Tibial nerve (tissue), 4 donors: ENCODE measurements at places on chromosomes 7 and 10.

DNA sequence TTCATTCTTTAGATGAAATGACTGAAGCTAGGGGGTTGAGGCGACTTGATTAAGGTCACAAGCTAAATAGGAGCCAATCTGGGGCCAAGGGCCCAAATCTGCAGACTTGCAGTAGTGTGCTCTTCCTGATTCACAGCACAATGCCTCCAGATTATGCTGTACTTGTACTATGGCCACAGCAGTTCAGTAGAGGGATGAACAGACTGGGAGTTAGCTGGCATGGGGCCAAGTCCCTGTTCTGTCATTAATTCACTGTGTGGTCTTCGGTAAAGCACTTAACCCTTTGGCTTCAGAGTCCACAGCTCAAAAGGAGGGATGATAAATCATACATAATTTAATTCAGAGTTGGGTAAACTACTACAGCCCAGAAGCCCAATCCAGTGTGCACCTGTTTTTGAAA lies 196.8 kb downstream of the XPNPEP1 start:
- H3K27ac ChIP-seq, result peak overlapping the region; percentile 51
- no peak for DNase-seq

DNA sequence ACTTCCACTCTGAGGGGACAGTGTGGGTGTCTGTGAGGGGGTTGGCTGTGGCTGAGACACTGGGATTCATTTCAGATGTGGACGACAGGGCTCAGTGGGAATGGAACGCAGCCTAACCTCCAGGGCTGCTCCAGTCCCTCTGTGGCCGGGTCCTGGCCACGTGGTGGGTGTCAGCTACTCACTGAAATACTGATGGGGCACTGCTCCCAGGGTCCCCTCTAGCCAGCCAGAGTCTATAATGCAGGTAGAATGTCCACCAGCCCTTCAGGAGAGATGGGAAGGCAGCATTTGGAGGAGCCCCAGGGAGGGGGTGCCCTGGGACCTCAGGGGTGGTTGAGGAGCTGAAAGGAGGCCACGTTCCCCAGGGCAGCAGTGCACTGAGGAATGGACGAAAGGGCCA lies 87.2 kb upstream of the LANCL2 start:
- H3K27ac ChIP-seq, result no peak overlapping the region
- no peaks in the 10 kb centered on the region for H3K27me3 ChIP-seq
- H3K4me1 ChIP-seq, result no peaks in the 10 kb centered on the region
- no peak overlapping the region for H3K4me3 ChIP-seq
- DNase-seq, result no peak

DNA sequence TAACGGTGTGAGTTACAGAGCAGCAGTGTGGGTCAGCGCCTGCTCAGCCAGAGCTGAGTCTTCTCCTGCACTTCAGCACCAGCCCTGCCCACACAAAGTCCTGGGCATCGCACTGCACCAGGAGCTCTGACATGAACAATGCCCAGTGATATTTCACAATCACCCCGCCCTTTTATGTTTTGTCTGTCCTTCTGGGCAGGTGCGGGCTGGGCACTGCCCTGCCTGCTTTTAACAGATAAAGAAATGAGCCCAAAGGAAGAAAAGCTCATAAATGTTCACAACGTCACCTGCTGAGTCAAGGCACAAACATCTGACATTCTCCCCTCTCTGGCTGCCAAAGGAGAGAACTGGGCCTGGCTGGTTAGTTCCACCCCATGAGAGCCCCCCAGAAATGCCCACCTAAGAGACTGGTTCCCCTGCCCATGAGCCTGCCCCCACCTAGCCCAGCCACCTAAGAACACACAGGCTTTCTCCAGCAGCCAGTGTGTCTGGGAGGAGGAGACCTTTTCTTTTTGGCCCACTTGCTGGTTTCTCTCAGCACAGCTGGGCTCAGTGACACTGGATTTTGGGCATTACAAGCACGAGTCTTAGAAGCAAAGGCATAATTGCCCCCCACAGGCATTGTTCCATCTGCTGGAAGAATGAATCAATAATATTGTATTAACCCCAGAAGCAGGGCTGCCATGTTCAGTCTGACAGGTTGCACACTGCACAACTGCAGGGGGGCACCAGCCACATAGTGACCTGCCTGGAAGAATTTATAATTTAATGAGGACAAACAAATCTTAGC lies 22.3 kb downstream of the CALML3 start:
- H3K4me1 ChIP-seq, result peaks cover 33% of the 10 kb centered on the region
- peak overlapping the region; percentile 78 for H3K27ac ChIP-seq
- DNase-seq, result peak; percentile 10
- H3K27me3 ChIP-seq, result no peaks in the 10 kb centered on the region

DNA sequence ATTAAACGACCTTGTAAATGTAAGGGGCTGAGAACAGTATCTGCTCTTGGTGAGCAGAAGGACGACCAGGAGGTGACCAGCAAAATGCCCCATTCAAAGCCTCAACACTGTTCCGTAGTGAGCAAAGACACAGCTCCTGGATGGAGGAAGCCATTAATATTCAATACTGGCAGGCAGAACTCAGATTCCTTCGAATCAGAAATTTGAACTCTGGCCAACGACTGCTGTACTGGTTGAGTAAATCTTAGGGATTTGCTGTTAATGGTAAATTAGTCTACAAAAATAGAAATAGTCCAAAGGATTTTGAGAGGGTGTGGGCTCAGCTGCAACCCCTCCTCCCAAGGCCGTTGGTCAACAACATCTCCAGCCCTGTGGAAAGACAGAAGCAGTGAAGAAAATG lies 130.5 kb upstream of the PFKP start:
- H3K36me3 ChIP-seq, result no peaks in the 10 kb centered on the region
- DNase-seq, result no peak
- no peaks in the 10 kb centered on the region for H3K27me3 ChIP-seq
- H3K27ac ChIP-seq, result no peak overlapping the region

DNA sequence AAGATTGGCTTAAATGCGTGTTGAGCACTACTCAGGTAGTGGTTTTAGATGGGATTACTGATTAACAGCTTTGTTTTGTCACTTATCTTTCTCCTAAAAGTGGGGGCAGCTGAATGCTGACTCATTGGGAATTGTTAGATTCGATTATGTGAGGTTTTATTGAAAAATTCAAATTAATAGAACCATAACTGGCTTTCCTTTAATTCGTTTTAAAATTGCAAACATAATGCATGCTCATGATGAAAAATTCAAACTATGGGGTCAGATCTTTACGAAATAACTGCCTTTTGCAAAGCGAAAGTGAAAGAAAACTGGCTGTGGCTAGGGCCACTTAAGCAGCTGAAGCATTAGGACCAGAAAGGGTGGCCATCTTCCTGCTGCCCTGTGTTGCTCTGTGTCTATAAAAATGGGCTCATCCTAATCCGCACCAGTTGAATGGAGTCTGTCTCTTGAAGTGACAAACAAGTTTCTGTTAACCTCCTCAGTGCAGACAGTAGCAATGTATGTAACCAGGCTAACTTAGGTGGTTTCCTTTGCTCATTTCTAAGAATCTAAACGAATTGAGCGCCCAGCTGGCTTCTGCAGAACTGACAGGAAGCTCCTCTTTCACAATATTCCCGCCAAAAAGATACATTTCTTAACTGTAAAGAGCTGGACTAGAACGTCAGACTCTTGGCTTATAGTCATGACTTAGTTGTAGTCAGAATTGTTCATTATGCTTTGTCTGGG lies 27.8 kb downstream of the DENND10 start:
- no peak for DNase-seq
- H3K4me1 ChIP-seq, result peaks cover 12% of the 10 kb centered on the region
- peak overlapping the region; percentile 11 for H3K27ac ChIP-seq
- H3K4me3 ChIP-seq, result peak overlapping the region; percentile 36
- peaks cover 64% of the 10 kb centered on the region for H3K36me3 ChIP-seq

GRCh38 chr10:127997937-127998336 lies 91.0 kb downstream of the PTPRE start:
- peak overlapping the region; percentile 85 for H3K27ac ChIP-seq
- no peaks in the 10 kb centered on the region for H3K27me3 ChIP-seq
- H3K4me3 ChIP-seq, result no peak overlapping the region
- no peaks in the 10 kb centered on the region for H3K36me3 ChIP-seq
- H3K4me1 ChIP-seq, result no peaks in the 10 kb centered on the region
- DNase-seq, result no peak

DNA sequence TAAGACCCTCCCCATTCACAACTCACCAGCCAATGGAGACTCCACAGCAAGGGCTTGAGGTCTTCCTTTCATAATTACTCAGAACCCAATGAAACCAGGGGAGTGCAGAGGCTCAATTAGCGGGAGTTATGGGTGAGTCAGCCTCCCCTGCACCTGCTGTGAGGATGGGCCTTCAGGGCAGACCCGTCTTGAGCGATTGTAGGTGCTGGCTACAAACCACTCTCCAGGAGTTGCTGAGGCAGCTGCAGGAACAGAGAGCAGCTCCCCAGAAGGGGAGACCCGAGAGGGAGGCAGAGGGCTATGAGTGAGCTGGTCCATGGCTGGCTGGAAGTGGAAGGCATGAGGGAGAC lies 58.5 kb upstream of the SORCS3 start:
- no peak for DNase-seq
- no peak overlapping the region for H3K27ac ChIP-seq
- no peaks in the 10 kb centered on the region for H3K36me3 ChIP-seq
- H3K4me1 ChIP-seq, result peaks cover 10% of the 10 kb centered on the region
- H3K4me3 ChIP-seq, result no peak overlapping the region
- no peaks in the 10 kb centered on the region for H3K27me3 ChIP-seq

- H3K27ac ChIP-seq, result peak overlapping the region; percentile 65
- DNase-seq, result no peak
- no peaks in the 10 kb centered on the region for H3K36me3 ChIP-seq
- peaks cover 22% of the 10 kb centered on the region for H3K4me1 ChIP-seq
- H3K4me3 ChIP-seq, result peak overlapping the region; percentile 0
These were observed 3.5 kb downstream of the AQP1 start for GRCh38 chr7:30915005-30915601.

DNA sequence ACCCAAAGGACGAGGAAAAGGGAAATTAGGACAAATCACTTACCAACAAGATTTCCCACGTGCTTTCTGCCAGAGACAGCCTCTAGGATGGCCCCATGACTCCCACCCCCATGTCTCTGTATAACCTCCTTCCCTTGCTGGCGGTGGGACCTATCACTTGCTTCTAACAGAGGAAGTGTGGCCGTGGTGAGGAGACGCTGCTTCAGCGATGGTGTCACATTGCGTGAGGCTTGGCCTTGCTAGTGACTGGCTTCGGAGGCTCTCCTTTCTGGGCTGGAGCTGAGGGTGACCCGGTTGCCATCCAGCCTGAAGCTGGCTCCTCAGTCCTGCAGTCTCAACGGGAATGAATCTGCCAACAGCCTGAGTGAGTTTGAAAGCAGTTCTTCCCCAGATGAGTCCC lies 123.7 kb downstream of the ANLN start:
- no peak overlapping the region for H3K4me3 ChIP-seq
- no peaks in the 10 kb centered on the region for H3K27me3 ChIP-seq
- no peaks in the 10 kb centered on the region for H3K4me1 ChIP-seq
- no peak overlapping the region for H3K27ac ChIP-seq

- no peaks in the 10 kb centered on the region for H3K36me3 ChIP-seq
- no peak overlapping the region for H3K4me3 ChIP-seq
- H3K27ac ChIP-seq, result no peak overlapping the region
- peaks cover 22% of the 10 kb centered on the region for H3K4me1 ChIP-seq
These were observed 3.2 kb upstream of the ASB13 start for GRCh38 chr10:5669604-5670003.

- no peaks in the 10 kb centered on the region for H3K27me3 ChIP-seq
- H3K4me3 ChIP-seq, result no peak overlapping the region
- H3K4me1 ChIP-seq, result no peaks in the 10 kb centered on the region
- DNase-seq, result no peak
These were observed 149.0 kb upstream of the TMEM106B start for GRCh38 chr7:12062062-12062461.

DNA sequence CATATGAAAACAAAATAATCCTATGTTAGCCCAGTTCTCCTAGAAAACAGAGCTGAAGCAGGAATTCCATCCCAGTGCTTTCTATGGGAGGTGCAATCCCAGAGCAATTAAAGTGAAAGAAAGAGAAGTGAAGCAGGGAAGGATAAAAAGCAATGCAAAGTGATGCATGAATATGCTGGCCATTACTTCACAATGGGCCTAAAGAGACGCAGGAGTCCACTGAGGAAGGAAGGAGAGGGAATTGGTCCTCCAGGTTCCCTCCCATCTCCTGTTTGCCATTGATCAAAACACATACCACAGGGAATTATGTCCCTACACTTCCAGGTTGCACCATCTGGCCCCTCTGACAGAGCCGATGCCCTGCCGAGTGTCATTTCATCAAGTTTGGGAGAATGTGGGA lies 392.2 kb upstream of the NFE2L3 start:
- H3K4me1 ChIP-seq, result no peaks in the 10 kb centered on the region
- no peak for DNase-seq
- H3K27me3 ChIP-seq, result no peaks in the 10 kb centered on the region
- no peaks in the 10 kb centered on the region for H3K36me3 ChIP-seq
- no peak overlapping the region for H3K27ac ChIP-seq

GRCh38 chr7:24722386-24723177 lies 34.7 kb downstream of the GSDME start:
- no peak for DNase-seq
- H3K27me3 ChIP-seq, result no peaks in the 10 kb centered on the region
- H3K4me1 ChIP-seq, result no peaks in the 10 kb centered on the region
- no peak overlapping the region for H3K27ac ChIP-seq

- no peaks in the 10 kb centered on the region for H3K36me3 ChIP-seq
These were observed 4.0 kb downstream of the SLC16A12 start for GRCh38 chr10:89531359-89531758.
